ENCODE measurements at places on chromosomes 4 and X. TPM values are rescaled to one million over a fixed set of nuclear protein-coding genes. Genes with fewer than 3 reads are reported as not detected.

Gene SMR3B
- not detected for total RNA-seq

Gene GIMD1
- not detected for total RNA-seq

Gene GNRHR
- total RNA-seq = not detected

DNA sequence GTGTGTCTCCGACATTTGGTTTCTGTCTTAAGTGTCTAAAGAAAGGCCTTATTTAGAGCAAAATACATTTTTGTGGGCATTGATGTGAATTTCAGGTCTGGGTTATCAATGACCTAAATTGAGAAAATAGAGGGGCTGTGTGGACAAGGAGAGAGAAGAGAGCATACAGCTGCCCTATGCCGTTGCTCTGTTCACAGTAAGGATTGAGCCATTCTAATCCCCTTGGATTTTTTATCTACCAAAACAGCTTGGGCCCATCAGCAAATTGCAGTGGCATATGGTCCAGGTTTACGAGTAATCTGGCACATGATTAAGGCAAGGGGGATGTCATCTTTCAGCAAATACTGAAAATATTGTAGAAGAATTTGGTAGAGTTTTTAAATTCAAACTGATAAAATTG is 210.2 kb downstream of the ANTXR2 start:
- no peak overlapping the region for H3K4me3 ChIP-seq
- H3K27ac ChIP-seq = no peak overlapping the region
- H3K4me1 ChIP-seq = peaks cover 9% of the 10 kb centered on the region
- no peak for DNase-seq

- no peak overlapping the region for H3K27ac ChIP-seq
- H3K4me3 ChIP-seq = no peak overlapping the region
- DNase-seq = no peak
- H3K4me1 ChIP-seq = peaks cover 10% of the 10 kb centered on the region
- H3K27me3 ChIP-seq = peaks cover 30% of the 10 kb centered on the region
These were observed 9.7 kb downstream of the PTCHD1 start for GRCh38 chrX:23344238-23344903.

GRCh38 chr4:3176367-3177229 is 72.4 kb upstream of the MSANTD1 start:
- no peak overlapping the region for H3K4me3 ChIP-seq
- H3K36me3 ChIP-seq = peaks cover 36% of the 10 kb centered on the region
- no peak for DNase-seq
- no peaks in the 10 kb centered on the region for H3K27me3 ChIP-seq
